ENCODE measurements at places on chromosomes 2 and 18.

- no peak for DNase-seq
Observed at GRCh38 chr2:47653902-47654789, 128.8 kb upstream of the MSH6 start.

DNA sequence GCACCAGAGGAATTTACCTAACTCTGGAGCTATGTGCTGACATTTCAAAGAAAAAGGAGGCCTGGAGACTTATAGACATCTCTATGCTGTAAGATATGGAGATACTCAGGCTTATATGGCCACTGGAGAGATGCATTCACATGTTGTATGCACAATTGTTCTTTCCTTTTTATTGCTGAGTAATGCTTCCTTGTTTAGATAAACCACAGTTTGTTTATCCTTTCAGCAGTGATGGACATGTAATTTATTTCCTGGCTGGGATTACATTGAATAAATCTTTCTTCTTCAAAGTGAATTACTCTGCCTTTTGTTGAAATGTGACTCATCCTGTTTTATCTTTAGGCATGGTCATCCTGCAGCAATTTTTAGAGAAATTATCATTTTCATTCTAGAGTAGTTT lies 716.7 kb upstream of the GCFC2 start:
- DNase-seq = no peak

- no peak for DNase-seq
Observed at GRCh38 chr2:20264629-20265028, 39.7 kb upstream of the SDC1 start.

GRCh38 chr18:7597500-7597899 lies 30.4 kb downstream of the PTPRM start:
- DNase-seq = no peak

- peak; percentile 61 for DNase-seq
Observed at GRCh38 chr2:218332920-218333645, 23.6 kb upstream of the CATIP start.

DNA sequence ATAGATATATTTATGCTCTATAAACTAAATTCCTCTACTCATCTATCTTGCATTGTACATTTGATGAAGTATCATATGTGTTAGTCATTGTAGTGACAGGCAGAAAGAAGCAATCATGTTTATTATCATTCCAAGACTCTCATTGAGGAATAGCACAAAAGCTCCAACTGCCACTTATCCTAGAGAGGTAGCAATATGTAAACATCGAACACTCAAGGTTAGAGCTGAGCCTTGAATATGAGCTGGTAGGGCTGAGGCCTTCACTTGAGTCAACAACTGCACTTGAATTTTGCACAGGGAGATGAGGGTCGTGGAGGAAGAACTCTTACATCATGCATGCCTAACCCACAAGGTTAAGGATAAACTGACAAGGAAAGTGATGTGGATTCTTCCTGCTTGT lies 900.9 kb downstream of the CPS1 start:
- DNase-seq = no peak

DNA sequence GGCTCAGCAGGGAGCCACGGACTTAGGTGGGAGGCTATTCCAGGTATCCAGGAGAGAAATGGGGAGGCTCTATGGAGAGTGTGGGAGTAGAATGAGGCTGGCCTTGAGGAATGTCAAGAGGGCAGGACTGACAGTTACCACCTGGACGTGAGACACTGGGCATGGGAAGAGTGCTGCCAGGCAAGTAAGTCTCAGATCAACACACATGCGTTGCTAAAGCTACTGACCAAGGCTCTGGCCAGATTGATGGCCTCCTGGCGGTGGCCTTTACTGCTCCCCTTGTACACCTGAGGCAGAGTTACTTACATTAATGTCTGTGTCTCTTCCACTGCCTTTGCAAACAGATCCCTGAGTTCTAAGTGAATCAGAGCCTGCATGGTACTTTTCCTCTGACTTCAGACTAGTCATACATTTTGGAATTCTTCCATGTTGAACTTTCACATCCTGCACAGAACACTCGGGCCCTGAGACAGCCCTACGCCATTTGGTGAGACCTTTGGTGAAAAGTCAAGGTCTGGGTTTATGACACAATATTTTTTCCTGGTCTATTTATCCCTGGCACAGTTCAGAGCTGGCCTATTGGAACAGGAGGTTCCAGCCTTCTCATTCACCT lies 398.8 kb upstream of the TRIB2 start:
- DNase-seq = no peak

DNA sequence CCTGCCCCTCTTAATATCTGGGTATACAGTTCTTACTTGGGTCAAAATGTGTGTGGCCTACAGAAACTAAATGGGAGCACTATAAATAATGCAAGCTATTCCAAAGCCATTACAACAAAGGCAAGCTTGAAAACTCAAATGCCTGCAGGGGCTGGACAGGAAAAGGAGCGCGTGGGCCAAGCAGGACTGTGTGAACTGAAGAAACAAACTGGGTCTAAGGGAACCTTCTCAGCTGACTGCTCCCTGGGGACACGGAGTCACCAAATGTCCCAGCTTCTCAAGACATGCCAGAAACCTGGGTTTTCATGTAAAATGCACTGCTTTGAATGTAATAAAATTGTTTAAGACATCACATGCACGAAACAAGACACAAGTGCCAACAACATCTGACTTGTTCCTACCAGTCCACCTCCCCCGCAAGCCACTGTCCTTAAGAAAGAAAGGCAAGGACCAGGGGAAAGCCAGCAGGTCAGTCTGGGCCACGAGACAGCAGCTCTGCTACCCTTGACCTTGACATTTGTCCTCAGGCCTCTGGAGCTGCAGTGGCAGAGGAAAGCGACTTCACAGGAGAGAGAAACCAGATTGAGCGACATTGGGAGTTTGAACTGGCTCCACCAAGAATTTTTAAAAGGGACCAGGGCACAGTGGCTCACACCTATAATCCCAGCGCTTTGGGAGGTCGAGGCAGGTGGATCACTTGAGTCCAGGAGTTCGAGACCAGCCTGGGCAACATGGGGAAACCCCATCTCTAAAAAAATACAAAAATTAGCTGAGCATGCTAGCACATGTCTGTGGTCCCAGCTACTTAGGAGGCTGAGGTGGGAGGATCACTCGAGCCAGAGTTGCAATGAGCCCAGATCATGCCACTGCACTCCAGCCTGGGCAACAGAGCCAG lies 89.7 kb upstream of the SH3BP4 start:
- DNase-seq = no peak

DNA sequence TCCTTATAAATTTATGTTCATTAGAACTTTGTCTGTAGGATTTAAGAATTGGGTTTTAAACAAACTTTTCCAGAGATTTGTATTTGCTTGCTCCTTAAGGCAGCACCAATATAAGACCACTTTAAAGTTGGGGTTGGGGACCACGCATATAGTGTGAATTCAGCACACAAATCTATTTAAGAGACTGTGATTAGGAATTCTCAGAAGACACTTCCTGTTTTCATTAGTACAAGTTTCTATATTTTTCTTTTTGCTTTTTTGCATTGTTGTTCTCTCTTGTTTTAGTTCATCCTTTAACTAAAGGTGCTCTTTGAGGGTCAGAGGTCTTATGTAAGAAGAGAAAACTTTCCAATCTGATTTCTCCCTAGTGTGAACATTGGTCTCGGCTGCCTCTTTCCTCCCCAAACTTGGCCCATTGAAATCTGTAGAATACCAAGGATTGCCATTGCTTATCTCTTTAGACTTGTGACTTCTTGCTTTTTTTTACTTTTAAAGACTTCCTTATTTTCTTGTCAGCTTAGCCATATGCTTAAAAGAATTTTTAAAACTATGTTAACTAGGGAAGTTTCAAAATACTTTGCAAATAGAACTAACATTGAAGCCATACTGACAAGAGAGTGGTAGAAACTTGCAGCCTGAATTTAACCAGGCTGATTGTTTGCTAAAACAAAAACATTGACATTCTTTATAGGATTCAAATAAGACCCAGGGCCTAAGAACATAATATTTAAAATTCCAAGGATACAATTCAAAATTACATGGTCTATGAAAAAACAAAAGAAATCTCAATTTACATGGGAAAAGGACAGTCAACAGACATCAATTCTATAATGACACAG lies 264.1 kb upstream of the FN1 start:
- DNase-seq = peak; percentile 37

- no peak for DNase-seq
Observed at GRCh38 chr18:50014606-50015005, 180.3 kb downstream of the MYO5B start.

- no peak for DNase-seq
Observed at GRCh38 chr18:5759194-5759593, 136.1 kb downstream of the TMEM200C start.

- DNase-seq = no peak
Observed at GRCh38 chr2:11129598-11130449, 25.4 kb upstream of the SLC66A3 start.

GRCh38 chr2:5938566-5938896 lies 246.3 kb downstream of the SOX11 start:
- no peak for DNase-seq

- DNase-seq = no peak
Observed at GRCh38 chr2:130912471-130912870, 75.8 kb downstream of the ARHGEF4 start.

DNA sequence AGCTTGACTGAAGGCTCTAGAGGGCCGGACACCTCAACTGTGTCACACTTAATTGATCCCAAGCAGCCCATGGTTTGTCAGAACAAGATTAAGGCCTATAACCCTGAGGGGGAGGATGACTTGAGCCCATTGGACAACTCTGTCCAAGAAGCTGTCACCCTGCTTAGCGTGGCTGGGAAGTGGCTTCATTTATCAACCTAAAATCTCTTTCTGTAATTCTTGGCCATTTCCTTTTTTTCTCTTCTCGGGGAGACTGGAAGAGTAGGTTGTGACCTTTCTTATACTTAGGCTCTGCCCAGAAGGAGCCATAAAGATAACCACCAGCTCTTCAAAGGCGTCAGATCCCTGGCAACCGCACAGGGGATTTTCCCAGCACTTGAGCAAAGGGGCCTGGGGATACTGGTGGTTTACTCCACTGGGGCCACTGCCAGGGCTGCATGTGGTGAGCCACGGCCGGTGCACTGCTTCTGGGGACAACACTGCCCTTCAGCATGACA lies 265.5 kb downstream of the CYRIA start:
- DNase-seq = no peak

GRCh38 chr18:74694436-74694835 lies 96.8 kb downstream of the ZNF407 start:
- DNase-seq = no peak

All from inflammatory macrophage treated with lipopolysaccharide for 1 hour (primary cell).